ENCODE measurements at places on chromosomes 7 and 10.

GRCh38 chr7:53744403-53744760, 708.9 kb downstream of the POM121L12 start:
- no peak for DNase-seq

GRCh38 chr7:16028103-16028502, 341.6 kb upstream of the MEOX2 start:
- DNase-seq = no peak

DNA sequence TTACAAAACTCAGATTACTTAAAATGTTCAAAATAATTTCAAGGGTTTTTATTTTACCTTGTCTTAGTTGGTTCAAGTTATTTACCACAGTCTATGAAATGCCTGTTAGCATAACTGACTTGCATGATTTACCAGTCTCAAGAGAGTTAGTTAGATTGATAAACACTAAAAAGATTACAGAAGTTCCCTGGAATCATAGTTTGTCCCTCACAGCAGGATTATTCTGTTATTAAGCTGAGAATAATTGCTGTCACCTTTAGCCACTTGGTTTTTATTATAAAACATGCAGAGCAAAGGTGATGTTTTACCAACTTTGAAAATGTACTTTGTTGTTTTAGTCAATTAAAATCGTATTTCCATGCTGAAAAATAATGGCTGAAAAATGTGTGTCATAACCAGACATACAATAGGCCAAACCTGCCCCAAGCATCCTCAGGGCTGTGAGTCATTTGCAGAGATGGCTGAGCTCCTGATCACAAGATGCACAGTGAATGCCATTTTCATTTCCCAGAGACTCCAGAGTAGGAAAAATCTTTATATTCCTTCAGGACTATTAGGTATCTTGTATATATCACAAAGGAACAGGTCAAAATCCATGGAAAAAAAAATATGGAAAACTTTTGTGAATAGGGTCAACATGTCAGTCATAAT, 87.8 kb upstream of the DKK1 start:
- no peak for DNase-seq

GRCh38 chr7:121160150-121161008, 168.4 kb upstream of the WNT16 start:
- no peak for DNase-seq

DNA sequence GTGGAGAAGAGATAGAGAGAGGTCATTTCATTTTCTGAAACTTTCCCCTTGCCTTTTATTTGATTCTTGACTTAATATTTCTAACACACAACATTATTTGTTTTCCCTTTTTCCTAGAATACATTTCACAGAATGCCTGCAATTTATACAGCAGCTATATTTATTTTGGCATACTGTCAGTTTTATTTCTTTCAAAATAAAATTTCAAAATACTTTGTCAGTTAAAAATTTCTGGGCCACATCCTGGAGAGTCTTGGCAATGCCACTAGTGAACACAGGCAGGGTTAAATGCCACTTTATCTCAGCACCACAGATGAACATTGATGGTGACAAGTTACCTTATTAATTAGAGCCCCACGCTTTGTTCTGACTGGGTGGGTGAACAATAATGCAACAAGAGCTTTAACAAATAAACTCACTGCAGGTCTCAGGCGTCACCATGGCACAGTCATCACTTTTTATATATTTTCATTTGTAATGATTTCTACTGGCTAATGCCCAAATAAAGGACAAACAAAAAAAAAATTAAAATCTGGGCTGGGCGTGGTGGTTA, 494.0 kb downstream of the KIF20B start:
- no peak for DNase-seq

- DNase-seq = no peak
Measured at GRCh38 chr7:11195502-11195901, 221.8 kb downstream of the PHF14 start.

GRCh38 chr10:97270523-97271154, 21.8 kb downstream of the ARHGAP19 start:
- no peak for DNase-seq

GRCh38 chr10:129971381-129972144, 7.5 kb upstream of the EBF3 start:
- DNase-seq = no peak

DNA sequence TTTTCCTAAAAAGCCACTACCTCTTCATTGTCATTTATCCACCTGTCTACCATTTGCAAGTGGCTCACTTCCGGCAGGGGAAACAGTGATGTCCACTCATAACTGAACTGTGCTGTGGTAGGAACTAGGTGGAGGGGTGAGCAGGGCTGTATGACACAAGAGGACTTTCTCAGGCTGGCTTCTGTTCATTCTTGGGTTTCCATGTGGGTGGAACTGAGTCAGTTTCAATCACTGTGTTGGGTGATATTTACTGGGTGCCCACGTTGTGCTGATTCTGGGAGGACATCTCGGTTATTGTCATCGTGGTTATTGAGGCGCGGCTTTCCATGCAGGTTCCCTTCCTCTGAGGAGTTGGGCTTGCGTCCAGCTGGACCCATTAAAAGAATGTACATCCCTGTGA, 38.8 kb downstream of the RAMP3 start:
- peak; percentile 65 for DNase-seq

DNA sequence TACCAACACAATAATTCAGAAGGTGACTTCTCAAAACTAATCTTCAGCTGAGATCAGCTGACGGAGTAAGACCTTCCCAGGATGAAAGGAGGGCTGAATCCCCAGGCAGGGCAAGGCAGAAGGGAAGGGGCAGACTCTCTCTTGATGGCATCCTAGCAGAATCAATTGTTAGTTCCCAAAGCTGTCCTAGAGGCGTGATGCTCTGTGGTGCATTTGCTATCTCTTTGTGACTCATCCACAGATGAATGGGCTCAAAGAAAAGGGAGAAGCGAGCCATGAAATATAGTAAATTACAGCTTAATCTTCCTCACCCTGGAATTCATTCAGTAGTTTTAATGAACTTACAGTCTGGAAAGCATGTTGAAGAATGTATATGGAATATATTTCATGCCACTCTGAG, 37.2 kb downstream of the PDE1C start:
- DNase-seq = no peak

- DNase-seq = no peak
Measured at GRCh38 chr7:137937202-137937560, 64.7 kb downstream of the CREB3L2 start.

- DNase-seq = no peak
Measured at GRCh38 chr7:20783700-20784387, 2.8 kb downstream of the SP8 start.

GRCh38 chr10:124032971-124033886, 60.2 kb downstream of the CHST15 start:
- no peak for DNase-seq

DNA sequence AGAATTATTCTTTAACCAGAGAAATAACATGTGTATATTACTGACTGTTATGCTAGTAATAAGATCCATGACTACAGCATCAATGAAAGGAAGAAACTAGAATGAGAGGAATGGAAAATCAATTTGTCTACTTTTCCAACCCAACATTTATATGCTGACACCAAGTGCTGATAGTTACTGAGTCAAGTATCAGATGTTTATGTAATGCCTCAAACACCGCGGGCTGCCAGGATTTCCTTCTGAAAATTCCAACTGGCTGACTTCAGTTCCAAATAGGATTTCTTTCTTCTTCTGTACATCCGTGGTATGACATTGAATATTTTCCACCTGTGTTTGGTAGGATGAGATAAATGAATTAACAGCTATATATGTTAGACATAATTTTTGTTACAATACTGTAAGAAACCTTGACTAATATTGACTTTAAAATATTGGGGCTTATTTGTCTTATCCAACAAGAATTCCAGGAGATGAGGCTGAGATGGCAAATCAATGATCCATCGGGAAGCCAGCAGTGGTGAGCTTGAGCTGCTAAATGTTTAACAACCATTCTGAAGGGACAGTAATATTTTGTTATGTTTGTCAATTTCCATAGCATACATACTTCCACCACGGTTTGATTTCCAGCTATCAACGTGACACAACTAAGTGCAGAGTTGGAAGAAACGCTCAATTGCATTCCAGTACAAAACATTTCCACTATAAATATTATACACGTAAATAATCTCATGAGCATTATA, 435.2 kb upstream of the AUTS2 start:
- no peak for DNase-seq

GRCh38 chr7:68868978-68869377, 729.3 kb upstream of the AUTS2 start:
- no peak for DNase-seq

- no peak for DNase-seq
Measured at GRCh38 chr10:57638411-57638810, 629.3 kb downstream of the IPMK start.

- DNase-seq = no peak
Measured at GRCh38 chr10:58431903-58432302, 46.7 kb downstream of the TFAM start.

GRCh38 chr10:31668326-31668725, 260.3 kb downstream of the ARHGAP12 start:
- no peak for DNase-seq

GRCh38 chr10:97428572-97428981, 2.6 kb downstream of the PGAM1 start:
- DNase-seq = peak; percentile 41

GRCh38 chr7:17913250-17913649, 27.0 kb downstream of the SNX13 start:
- DNase-seq = no peak

GRCh38 chr7:140219672-140220524, 43.1 kb upstream of the KDM7A start:
- no peak for DNase-seq

- no peak for DNase-seq
Measured at GRCh38 chr7:138546829-138547228, 86.8 kb downstream of the TRIM24 start.

GRCh38 chr7:18532813-18533212, 37.3 kb downstream of the HDAC9 start:
- DNase-seq = no peak
